Stimulated activated CD4-positive, alpha-beta T cell treated with anti-CD3 and anti-CD28 coated beads, Interleukin-1b, Interleukin-23, amount 100 ng/mL, for 1 hour (primary cell): ENCODE measurements at places on chromosomes 4 and X.

GRCh38 chr4:159593681-159594080 lies 490.8 kb downstream of the RAPGEF2 start:
- no peak for DNase-seq

GRCh38 chr4:85407546-85407945 lies 67.4 kb upstream of the ARHGAP24 start:
- no peak for DNase-seq

DNA sequence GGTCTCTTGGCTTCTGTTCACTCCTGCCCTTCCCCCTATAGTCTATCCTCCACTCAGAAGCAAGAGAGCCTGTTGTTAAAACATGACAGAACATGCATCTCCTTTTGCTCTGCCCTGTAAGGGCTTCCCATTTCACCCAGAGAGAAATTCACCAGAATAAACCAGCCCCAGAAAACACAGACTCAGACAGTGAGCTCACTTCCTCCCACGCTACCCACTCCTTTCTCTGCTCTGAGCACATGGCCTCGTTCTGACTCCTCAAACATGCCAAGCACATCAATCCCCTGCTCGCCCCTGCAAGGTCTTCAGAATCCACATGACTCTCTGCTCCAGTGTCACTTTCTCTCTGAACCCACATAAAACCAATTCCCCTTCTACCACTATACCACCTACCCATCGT lies 50.4 kb downstream of the MID1 start:
- DNase-seq = no peak

GRCh38 chrX:138889149-138889548 lies 177.6 kb upstream of the FGF13 start:
- no peak for DNase-seq

DNA sequence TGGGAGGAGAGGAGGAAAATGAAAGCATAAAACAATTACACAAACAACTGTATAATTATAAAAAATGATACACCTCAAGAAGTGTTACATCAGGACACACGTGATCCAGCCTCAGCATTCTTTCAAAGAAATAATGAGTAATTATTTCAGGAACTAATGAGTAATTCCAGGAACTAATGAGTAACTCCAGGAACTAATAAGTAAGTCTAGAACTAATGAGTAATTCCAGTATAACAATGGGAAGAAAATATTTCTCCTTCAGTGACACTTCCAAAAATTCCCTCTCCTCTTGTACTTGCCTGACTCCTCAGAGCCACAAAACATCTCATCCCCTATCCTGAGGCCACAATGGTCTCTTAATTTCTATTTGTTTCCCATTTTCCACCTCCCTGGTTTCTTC lies 63.5 kb upstream of the COL25A1 start:
- no peak for DNase-seq
